ENCODE measurements at places on chromosomes 12 and 14.

- DNase-seq, result no peak
Observed at GRCh38 chr12:113232840-113233585, 11.7 kb downstream of the TPCN1 start.

GRCh38 chr12:18966954-18967353, 162.6 kb upstream of the PLEKHA5 start:
- DNase-seq, result no peak

DNA sequence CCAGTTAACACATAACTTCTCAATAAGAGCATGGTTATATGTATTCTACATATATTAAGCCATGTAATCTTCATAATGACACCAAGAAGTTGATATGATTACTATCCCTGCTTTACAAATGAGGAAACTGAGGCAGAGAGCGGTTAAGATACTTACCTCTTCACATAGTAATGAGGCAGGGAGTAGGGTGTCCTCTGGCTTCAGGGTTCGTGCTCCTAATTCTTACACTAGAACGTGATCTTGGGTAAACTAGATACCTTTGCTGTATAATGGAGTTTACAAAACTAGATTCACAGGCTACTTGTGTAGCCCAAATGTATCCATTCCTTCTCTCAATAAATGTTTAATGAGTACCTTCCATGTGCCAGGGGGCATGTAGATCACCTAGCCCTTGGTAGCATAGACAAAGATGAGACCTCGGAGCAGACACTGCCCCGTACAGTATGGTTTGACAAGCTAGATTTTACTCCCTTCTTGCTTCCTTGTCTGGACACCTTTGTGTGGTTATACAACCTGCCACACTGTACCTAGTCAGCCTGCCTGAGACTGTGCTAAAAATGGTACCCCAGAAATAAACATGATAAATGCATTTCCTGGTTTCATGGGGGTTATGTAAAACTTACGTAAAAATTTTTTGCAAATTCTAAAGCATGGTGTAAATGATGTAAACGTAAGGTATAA, 991.8 kb downstream of the VRK1 start:
- DNase-seq, result no peak

- DNase-seq, result no peak
Observed at GRCh38 chr12:79535751-79536150, 155.0 kb downstream of the PAWR start.

DNA sequence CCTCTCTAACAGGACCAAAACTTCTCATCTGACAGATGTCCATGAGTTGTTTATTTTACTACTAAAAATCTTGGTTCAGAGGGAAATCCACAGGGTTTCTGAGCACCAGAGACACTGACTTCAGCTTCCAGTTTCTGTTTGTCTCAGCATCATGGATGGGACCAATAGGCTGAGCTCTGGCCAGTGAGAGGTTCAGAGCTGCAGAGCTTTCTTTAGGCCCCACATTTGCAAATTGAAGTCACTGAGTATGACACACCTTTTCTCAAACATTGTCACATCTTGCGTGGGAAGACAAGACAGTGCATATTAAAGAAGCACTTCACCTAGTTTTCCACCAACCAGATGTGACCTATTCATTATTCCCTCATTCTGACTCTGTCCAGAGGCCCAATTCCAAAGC, 45.2 kb downstream of the RDH12 start:
- no peak for DNase-seq

- DNase-seq, result peak; percentile 20
Observed at GRCh38 chr14:73958591-73958990, 8.5 kb downstream of the COQ6 start.

GRCh38 chr12:10304161-10304574, 3.5 kb upstream of the KLRD1 start:
- peak; percentile 31 for DNase-seq

- DNase-seq, result no peak
Observed at GRCh38 chr14:95240859-95241813, 78.6 kb downstream of the CLMN start.

GRCh38 chr12:102685172-102685571, 204.8 kb upstream of the IGF1 start:
- DNase-seq, result no peak

DNA sequence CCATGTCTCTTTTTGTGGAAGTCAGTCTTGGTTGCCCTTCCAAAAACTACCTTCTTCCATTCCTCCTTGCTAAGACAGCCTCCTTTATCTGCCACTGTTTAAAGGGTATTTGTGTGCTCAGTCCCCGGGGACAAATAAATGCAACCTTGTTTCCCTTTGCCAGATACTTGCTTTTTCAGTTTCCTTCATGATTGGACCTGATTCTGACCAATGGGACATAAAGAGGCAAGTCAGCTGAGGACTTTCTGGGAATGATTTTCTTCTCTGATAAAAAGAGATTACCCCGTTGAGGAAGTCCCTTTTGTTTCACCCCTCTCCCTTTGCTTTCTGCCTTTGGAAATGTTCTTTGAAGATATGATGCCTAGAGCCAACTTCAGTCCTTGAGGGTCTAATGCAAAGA, 7.4 kb upstream of the TUBA1B start:
- DNase-seq, result no peak

GRCh38 chr14:51002406-51002999, 58.2 kb upstream of the PYGL start:
- no peak for DNase-seq

DNA sequence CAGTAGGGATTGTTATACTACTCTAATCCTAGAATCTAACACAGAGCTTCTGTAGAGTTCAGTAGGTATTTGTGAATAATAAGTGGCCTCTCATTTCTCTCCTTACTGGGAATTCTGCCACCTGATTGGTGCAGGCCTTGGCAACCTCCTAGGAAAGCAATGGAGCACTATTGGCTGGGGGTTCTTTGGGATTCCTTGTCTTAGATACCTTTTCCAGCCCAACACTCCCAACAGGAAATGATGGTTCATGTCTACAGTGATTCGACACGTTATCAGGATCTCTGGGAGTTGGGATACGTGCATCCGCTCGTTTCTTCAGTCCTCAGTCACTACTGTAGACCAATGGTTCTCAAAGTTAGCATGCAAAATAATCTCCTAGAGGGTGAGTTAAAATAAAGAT, 67.4 kb downstream of the ELK3 start:
- peak; percentile 30 for DNase-seq

- DNase-seq, result no peak
Observed at GRCh38 chr12:26513363-26514043, 318.1 kb downstream of the SSPN start.

DNA sequence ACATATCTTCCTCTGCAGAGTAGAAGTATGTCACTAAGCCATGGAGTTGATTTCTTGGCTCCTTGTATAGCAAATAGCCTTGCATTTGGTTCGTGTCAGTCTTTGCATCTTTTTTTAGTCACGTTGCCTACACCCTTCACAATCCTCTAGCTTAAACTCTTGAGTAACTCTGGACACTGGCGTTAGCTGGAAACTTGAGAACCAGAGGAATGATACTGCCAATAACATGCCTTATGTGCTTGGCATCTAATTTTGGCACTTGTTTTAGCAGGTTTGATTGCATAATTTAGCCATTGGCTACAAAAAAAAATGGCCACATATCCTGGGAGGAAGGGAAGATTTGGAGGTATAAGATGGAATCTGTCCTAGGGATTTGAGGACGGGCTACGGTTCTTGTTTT, 136.2 kb downstream of the ETV6 start:
- peak; percentile 90 for DNase-seq

DNA sequence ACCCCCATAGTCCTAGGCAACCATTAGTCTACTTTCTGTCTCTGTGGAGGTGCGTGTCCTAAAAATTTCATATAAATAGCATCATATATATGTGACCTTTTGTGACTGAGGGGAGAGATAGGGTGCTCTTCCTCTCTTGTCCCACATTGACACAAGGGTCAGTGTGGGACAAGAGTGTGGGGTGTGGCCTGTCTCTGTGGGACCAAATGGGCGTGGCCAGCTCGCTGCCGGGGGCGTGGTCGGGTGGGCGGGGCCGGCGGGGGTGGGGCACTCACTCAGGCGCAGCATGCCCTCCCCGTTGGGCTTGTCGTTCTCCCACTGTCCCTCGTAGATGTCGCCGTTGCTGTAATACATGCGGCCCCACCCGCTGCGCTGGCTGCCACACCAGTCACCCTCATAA, 15.5 kb downstream of the MORN3 start:
- no peak for DNase-seq

DNA sequence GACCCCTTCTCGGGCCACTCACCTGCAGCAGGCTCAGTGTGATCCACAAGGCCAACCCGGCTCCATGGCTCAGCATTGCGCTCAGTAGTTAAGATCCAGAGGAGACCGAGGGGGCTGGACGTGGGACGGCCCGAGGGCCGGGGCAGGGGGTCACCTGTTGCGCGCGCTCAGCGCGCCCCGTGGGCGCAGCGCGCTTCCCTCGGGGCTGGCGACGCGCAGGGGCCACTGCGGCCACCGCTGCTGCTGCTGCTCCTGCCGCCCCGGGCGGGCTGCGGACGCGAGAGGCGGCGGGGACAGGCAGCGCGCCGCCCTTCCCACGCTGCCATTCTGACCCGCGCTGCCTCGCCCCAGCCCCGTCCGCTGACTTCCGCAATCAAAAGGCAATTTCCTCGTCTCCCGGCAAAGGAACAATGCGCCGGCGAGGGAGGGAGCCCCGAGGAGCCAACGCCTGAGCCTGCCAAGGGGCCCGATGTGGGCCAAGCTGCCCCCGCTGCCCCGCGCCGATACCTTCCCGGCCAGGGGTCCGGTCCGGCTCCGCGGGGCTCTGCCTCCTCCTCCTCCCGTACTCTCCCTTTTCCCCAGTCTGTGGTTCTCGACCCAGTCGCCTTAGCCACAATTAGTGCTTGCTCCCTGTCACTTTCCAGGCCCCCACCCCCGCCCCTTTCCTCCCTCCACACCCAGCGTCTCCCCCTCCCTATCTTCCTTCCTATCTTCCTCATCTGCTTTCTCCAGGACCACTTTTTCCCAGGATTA, 27.3 kb downstream of the PTPRB start:
- peak; percentile 39 for DNase-seq

DNA sequence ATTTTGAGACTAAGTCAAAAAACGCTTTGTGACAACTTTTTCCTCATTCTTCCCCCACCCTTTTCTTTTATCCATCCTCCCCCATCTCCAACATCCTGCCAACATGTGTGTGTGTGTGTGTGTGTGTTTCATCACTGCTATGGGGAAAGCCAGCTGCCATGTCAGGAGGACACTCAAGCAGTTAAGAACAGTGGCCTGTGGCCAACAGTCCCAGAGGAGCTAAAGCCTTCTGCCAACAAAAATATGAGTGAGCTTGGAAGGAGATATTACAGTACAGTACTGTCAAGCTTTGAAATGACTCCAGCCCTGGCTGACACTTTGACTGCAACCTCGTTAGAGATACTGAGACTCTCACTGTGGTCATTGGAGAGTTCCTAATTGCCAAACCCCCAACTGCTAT, 5.0 kb upstream of the CSRP2 start:
- no peak for DNase-seq

DNA sequence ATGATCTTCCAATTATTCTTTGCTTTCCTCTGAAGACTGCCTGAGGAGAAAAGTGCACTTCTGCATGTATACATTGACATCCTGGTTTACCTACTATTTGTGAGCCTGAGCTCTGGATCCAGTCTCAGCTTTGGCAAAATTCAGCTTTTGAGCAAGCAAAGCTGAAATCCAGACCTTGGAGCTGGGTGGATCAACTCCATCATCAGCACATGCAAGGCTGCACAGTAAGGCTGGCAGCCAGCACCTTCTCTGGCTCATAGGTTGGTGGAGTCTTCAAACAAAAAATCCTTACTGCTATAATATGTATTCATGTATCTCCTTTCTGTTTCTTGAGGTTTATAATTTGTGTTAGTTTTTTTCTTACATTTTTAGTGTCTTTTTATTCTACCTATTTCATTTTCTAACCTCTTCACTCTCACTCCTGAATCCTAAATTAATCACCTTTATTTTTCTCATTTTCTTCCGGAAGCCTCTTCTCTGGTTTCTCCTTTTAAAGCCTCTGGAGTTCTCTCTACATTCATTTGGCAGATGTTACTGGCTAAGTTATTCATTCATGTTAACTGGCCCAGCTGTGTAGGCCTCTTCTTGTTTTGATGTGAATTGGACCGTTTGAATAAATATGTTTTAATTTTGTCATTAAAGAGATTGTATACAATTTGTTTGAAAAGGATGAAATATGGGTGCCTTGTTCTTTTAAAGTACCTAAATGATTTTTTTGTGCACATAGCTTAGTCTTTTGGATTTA, 224.8 kb downstream of the DACT1 start:
- no peak for DNase-seq

DNA sequence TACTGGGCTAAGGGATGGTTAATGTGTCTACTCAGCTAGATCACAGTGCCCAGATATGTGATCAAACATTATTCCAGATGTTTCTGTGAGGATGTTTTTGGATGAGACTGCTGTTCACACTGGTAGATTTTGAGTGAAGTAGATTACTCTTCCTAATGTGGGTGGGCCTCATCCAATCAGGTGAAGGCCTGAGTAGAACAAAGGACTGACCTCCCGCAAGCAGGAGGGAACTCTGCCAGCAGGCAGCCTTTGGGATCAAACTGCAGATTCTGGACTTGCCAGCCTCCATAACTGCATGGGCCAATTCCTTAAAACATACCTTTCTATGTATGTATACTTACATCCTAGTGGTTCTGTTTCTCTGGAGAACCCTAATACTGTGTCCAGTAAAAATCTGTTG, 219.3 kb downstream of the APAF1 start:
- no peak for DNase-seq

- no peak for DNase-seq
Observed at GRCh38 chr12:46717159-46717558, 108.6 kb downstream of the SLC38A4 start.

DNA sequence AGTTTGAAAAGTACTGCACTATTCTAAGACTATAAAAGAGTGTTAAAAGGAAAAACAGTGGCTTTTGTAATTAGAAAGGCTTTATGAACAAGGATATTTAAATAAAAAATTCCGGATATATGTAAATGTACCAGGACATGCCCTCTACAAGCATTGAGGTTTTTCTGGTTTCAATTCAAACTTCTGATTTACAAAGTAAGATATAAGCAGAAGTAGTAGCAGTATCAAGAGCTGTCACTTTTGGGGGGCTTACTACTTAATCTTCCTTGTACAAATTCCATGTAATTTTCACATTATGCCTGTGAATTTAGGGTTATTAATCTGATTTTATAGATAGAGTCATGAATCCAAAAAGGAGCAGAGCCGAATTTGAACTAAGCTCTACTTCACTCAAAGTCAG, 170.3 kb upstream of the ATP2B1 start:
- no peak for DNase-seq

GRCh38 chr12:57620936-57621496, 9.8 kb downstream of the ARHGEF25 start:
- no peak for DNase-seq

GRCh38 chr12:111584959-111585358, 14.2 kb downstream of the ATXN2 start:
- peak; percentile 75 for DNase-seq

- DNase-seq, result peak; percentile 98
Observed at GRCh38 chr14:69580009-69580577, 5.4 kb upstream of the CCDC177 start.

GRCh38 chr12:124075841-124076240, 102.8 kb downstream of the ZNF664 start:
- no peak for DNase-seq

- DNase-seq, result peak; percentile 94
Observed at GRCh38 chr12:116455540-116456329, 103.4 kb upstream of the MAP1LC3B2 start.

GRCh38 chr14:34350903-34351302, 111.1 kb downstream of the SPTSSA start:
- no peak for DNase-seq

All from epithelial cell of esophagus (primary cell).